Breast epithelium (tissue), 4 donors: ENCODE measurements at places on chromosomes 11 and 22.

DNA sequence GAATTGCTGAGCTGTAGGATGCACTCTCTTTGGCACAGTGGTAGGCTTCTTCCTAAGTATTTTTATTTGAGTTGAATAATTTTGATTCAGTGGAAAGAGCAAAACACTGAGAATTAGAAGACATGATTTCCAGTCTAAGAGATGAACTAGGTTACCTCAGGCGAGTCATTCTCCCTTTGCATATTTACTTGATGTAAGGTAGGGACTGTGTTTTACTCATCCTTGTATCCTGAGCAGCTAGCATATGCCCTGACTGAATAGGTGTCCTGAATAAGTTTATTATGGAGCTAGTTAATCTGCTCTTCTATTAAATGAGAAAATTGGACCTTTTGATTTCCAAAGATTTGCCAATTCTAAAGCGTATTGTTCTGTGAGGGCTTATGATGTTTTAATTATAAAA, 50.7 kb downstream of the STIM1 start:
- DNase-seq: no peak

DNA sequence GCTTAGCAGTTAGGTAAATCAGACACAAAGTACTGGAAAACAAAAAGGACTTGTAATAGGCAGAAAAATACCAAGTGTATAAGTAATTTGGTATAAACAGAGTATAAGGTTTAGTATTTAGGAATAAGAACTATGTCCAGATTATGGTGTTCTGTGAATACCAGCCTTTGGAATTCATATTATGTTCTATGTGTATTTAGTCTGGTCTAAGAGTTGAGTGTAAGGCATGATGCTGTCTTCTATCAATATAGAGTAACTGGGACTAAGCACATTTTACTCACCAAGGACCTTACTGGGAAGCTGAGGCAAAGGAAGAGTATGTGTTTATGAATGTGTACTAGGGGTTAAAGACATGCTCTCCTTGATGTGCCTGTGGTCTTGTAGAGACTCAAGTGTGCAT, 9.5 kb downstream of the SDHD start:
- DNase-seq: no peak

DNA sequence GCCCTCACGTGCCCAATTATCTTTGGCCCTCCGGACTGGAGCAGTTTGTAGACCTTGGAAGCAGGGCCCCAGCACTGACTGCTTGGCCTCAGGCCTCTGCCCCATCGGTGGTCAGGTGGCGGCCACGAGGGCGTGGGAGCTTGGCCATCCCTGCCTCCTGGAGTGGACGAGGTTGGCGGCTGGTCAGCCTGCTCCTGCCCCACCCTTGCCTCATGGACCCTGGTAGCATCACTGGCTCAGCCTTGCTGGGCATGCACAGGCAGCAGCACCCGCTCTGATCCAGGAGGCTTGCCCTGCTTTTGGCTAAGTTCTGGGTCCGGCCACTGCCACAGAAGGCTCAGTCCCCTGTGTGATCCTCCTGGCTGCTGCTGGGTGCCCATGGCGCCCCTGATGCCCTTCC, 4.1 kb downstream of the KRTAP5-3 start:
- DNase-seq: no peak

DNA sequence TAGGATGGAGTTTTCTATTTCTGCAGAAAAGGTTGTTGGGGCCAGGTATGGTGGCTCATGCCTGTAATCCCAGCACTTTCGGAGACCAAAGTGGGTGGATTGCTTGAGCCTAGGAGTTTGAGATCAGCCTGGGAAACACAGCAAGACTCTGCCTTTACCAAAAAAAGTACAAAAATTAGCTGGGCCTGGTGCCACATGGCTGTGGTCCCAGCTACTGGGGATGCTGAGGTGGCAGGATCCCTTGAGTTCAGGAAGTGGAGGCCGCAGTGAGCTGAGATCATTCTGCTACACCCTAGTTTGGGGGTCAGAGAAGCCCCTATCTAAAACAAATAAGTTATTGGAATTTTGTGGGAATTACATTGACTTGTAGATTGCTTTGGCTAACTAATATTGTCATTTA, 71.7 kb downstream of the FDX1 start:
- no peak for DNase-seq

GRCh38 chr11:120241277-120241676, 1.3 kb downstream of the POU2F3 start:
- peak; percentile 86 for DNase-seq
